ENCODE measurements at places on chromosomes 11 and 22.

DNA sequence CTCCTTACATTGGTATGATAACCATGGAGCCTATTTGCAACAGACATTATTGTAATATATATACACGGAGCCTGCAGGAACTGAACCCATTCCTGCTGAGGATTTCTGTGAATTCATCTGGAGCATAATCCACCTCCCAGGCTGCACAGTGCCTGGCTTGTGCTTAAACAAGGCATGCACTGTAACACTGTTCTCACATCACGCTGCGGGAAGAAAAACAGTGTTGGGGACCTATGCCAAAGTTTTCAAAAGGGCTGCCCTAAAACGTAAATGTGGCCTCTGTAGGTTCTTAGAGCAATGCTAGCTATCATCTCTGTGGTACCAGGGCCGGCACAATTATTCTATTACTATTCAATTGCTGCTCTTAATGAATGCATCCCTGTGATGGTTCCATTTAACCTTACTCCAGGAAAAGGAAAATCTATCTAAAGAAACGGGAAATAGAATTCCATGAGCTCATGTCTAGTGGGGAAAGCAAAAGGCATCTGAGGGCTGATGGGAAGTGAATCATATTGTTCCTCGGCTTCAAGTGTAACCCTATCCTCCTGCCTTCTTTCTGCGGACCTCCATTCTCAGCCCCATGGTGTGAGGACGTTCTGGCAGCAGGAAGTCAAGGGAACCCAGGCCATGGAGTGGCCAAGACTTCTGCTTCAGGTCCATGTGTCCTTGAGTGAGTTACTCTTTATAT, 525.5 kb downstream of the SOX6 start:
- no peak for DNase-seq

DNA sequence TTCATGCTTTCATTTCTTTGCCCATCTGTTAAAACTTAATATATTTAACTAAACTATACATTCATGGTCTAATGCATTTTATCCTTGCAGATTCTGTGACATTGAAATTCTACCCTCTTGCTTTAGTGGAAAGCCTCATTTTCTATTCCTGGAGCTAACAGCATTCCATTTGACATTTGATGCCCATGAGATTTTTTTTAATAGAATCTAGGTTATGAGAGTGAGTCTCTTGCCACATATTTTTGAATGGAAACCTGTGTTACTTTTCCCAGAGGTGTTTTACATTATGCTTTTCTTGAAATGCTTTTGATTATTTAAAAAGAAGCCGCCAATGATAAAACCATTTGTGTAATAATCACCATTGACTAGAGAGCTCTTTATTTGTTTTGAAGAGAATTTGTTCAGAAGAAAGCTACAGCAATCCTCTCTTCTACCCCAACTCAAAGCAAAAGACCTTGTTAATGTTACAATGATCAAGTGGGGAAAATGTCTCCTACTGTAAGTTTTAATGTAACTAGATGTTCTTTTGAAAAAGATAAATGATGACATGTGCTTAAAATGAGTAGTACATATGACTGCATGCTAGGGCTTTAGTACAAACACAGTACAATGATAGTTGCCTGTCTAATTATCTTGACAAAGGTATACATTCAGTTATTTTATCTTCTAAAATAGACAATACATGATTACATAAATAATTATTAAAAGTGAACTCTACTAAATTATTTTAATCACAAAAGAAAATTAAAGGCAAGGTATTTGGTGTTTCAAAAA, 67.3 kb downstream of the GAS2 start:
- no peak for DNase-seq

DNA sequence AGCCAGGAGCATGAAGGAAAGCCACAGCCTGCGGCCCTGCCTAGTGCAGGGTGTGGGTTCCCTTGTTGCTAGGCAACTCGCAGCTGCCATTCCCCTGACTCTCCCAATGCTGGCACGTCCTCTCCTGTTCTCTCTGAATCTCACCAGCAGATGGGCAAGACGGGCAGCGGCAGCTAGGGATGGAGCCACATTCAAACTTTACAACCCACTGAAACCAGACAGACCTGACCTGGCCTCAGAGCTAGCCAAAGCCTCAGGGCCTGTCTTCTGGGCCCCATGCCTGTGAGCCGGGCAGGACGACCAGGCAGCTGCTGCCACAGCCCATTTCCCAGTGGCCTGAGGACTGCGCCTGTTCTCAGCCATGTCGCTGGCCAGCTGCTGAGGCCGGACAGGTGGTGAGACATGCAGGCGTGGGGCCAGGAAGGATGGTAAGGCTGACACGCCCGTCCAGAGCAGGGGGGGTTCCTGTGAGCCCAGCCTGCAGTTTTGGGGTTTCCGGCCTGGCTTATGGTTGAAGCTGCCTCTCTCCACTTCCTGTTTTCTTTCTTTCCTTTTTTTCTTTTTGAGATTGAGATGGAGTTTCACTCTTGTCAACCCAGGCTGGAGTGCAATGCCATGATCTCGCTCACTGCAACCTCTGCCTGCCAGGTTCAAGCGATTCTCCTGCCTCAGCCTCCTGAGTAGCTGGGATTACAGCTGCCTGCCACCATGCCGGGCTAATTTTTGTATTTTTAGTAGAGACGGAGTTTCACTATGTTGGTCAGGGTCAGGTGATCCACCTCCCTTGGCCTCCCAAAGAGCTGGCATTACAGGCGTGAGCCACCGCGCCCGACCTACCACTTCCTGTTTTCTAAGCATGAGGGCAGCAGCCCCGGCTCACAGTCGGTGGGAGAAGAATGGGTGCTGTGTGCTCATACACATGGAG, 4.1 kb downstream of the SUN2 start:
- peak; percentile 66 for DNase-seq

DNA sequence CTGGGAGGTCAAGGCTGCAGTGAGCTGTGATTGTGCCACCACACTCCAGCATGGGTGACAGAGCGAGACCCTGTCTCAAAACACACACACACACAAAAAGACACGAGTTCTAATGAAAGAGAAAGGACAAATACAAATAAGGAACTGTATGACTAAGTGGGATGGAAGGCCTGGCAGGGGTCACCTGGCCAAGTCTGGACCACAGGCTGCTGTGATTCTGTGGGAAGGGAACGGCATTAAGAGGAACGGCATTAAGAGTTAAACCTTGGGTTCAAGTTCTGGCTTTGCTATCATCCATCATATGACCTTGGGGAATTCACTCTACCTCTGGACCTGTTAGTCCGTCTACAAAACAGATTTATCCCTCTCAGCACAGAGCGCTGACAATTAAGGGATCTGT, 47.7 kb downstream of the LRFN4 start:
- DNase-seq, result no peak

DNA sequence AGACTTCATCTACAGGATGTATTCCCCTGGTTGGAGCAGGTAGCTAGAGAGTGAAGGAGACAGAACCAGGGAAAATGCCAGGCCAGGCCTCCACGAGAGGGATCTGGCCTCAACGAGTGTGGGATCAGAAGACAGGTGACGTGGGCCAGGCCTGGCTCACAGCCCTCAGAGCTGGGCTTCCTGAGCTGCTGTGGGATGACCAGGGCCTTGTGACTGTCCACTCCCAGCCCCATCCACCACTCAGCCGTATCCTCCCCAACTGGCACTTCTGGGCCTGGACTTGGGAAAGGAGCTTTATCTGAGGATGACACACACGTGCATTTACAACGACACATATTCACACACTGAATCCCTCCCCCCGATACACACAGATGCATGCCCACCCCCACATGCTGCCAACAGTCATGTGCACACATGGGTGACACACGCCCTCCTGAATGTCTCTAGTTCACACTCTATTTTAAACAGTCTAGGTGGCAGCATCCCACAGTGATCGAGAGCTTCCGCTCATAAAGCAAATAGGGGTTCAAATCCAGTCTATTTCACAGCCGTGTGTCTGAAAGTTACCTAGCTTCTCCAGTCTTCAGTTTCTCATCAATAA, 93.1 kb downstream of the TP53I11 start:
- DNase-seq, result no peak

DNA sequence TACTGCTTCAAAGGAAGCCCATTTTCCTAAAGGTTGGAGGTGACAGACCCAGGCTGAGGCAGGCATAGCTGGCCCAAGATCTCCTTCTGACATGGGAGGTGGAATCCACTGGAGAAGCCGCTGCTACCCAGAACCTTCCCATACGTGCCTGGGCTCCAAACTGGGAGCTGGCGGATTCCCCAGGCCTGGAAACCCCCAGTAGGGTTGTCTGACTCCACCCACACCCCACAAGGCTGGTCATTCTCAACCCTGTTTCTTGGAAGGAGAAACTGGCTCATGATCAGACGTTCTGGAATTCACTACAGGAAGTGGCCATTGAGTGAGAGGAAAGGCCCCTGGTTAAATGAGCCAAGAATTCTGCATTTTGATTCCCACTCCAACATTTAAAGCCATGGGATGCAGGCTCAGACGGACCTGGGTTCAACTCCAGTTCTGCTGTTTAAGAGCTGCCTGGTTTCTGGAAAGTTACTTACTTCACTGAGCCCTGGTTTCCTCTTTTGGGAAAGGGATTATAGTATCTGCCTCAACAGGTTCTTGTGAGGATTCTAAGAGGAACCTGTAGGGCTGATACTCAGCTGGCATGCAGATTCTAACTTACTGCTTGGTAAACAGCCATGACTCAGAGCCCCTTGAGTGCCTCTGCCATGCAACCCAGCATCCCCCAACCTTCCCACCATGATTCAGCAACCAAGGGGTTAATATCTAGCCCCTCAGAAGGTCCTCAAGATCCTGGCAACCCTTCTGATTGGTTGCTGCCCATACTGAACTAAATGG, 19.4 kb upstream of the TSKU start:
- DNase-seq, result no peak

DNA sequence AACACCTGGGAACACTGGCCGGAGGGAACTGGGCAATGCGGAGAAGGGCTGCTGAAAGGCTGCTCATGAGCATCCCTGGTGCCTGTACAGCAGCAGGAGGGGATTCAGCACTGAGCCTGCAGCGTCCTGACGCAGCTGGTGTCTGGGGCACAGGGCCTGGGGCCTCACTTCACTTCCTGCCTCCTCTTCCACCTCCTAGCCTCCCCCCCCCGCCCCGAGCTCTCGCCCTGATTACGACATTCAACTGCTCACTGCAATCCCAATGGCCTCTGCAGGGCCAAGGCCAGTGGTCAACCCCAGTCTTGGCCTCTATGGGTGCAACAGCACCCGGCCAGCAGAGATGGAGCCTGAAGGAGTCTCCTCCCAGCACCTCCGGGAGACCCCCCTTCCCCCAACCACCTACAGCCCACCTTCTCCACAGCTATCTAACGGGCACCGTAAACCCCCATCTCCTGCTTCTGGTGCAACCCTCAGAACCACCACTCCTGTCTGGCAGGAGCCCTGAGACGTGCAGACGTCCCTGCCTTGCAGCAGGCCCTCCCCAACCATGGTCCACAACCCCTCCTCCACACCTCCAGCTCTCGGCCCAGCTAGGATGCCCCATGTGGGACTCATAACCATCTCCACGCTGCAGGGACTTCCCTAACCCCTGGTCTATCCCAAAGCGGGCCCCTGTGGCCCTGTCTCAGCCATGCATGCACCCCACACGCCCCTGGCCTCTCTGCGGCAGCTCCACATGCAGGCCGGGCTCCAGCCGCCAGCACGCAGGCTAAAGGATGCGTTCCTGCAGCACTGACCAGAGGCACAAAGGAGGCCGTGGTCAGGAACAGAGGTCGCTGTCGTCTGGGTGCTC, 38.2 kb downstream of the BRD1 start:
- peak; percentile 42 for DNase-seq

GRCh38 chr11:119872611-119873310, 143.8 kb upstream of the NECTIN1 start:
- no peak for DNase-seq

GRCh38 chr11:102850973-102851745, 7.8 kb upstream of the MMP3 start:
- no peak for DNase-seq

- DNase-seq, result no peak
Observed at GRCh38 chr11:116955949-116956348, 118.5 kb upstream of the APOA1 start.

GRCh38 chr11:125390946-125391345, 105.1 kb downstream of the FEZ1 start:
- DNase-seq, result no peak

- DNase-seq, result no peak
Observed at GRCh38 chr11:94450048-94450447, 43.6 kb downstream of the MRE11 start.

- DNase-seq, result no peak
Observed at GRCh38 chr11:75813124-75813523, 1.9 kb upstream of the UVRAG start.

- DNase-seq, result no peak
Observed at GRCh38 chr22:35986088-35986487, 42.5 kb downstream of the RBFOX2 start.

DNA sequence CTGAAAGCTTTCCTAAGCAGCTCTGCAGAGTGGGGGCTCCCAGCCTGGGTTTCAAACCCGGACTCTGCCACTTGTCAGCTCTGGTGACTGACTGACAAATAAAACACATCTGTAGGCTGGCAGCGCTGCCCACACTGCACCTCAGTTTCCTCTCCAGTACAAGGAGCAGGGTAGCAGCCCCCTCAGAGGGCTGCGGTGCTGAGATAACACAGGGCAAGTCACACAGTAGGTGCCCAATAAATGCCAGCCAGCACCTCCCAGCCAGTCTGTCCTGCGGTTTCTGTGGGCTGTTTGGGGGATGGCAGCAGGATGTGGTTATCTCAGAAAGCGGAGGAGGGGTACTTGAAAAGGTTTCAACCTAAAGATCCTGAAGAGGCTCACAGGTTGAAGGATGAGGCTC, 1.5 kb downstream of the SYT12 start:
- DNase-seq, result peak; percentile 41

GRCh38 chr11:134524896-134525845, 113.1 kb upstream of the B3GAT1 start:
- no peak for DNase-seq

GRCh38 chr11:115298300-115299012, 205.8 kb downstream of the CADM1 start:
- no peak for DNase-seq

DNA sequence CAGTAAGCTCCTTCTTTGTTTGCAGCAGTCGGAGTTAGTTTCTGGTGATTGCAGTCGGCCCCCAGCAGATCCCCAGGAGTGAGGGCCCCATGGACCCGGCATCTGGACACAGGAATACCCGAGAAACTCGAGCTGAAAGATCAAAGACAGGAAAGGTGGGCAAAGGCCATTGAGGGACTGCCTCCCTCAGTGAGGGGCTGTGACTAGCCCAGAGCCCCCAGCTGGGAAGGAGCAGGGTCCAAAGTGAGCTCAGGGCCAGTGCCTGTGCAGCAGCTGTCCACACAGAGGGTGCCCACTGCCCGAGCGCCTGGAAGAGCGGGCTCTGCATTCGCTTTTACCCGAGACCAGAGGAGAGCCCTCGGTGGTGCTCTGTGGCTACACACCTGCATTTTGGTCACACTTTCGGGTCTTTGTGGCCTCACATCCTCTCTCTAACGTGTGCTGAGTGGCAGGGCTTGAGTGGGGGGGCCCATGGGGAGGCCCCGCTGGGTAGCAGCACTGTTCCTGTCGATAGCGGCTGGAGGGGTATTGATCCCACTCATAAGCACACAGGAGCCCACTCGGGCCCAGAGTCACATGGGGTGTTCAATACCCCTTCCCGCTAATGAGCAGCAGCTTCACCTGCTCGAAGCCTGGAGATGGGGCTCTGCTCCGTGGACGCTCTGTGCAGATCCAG, 532.9 kb downstream of the TBC1D22A start:
- no peak for DNase-seq
